Activated CD4-positive, alpha-beta memory T cell treated with anti-CD3 and anti-CD28 coated beads, Interleukin-2, amount 10 ng/mL, durations not matched to agents 7 days and 5 days (primary cell): ENCODE measurements at places on chromosomes 2 and 18. TPM values are rescaled to one million over a fixed set of nuclear protein-coding genes. Genes with fewer than 3 reads are reported as not detected.

EN1 gene
- total RNA-seq: not detected

- DNase-seq: no peak
- no peak overlapping the region for H3K4me3 ChIP-seq
- H3K27me3 ChIP-seq: peaks cover 4% of the 10 kb centered on the region
- no peaks in the 10 kb centered on the region for H3K4me1 ChIP-seq
- no peaks in the 10 kb centered on the region for H3K36me3 ChIP-seq
These were observed 395.6 kb upstream of the TRIB2 start for GRCh38 chr2:12320991-12321641.

GRCh38 chr2:68089961-68090360 lies 27.2 kb upstream of the C1D start:
- H3K36me3 ChIP-seq: no peaks in the 10 kb centered on the region
- DNase-seq: no peak
- H3K4me1 ChIP-seq: peaks cover 10% of the 10 kb centered on the region
- peaks cover 4% of the 10 kb centered on the region for H3K27me3 ChIP-seq
- no peak overlapping the region for H3K27ac ChIP-seq

- H3K27ac ChIP-seq: no peak overlapping the region
- H3K27me3 ChIP-seq: no peaks in the 10 kb centered on the region
- H3K4me3 ChIP-seq: no peak overlapping the region
- no peaks in the 10 kb centered on the region for H3K4me1 ChIP-seq
These were observed 31.9 kb upstream of the CREG2 start for GRCh38 chr2:101419096-101419663.

GRCh38 chr2:222568865-222569264 lies 87.0 kb downstream of the FARSB start:
- no peak for DNase-seq
- H3K4me1 ChIP-seq: peaks cover 17% of the 10 kb centered on the region
- H3K27me3 ChIP-seq: no peaks in the 10 kb centered on the region
- H3K27ac ChIP-seq: no peak overlapping the region
- H3K36me3 ChIP-seq: peaks cover 32% of the 10 kb centered on the region
